ENCODE measurements at places on chromosomes 7 and 10.

DNA sequence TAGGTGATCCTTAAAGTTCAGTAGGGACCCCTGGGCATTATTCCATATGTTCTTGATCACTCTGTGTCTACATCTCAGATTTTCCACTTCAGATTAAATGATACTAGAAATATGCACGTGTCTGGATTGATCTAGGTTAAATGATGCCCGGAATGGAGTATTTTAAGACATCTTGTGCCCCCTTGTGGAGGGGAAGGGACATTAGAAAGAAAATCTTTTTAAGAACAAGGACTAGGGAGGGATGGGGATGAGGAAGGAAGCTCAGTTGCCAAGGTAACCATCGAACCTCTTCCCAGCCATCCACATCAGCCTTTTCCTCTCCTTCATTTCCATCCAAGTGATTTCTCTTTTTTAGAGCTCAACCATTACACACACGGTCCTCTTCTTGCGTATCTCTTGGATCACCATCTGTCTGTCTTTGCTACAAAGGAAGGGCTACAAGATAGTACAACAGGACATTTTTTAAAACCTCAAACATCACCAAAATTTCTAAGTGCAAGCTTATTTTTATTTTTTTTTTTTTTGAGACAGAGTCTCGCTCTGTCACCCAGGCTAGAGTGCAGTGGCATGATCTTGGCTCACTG, 40.5 kb downstream of the PRSS2 start:
- peak; percentile 7 for DNase-seq

- no peak for DNase-seq
Observed at GRCh38 chr7:17142831-17143541, 155.5 kb upstream of the AHR start.

- DNase-seq: no peak
Observed at GRCh38 chr7:2997014-2997413, 46.7 kb downstream of the CARD11 start.

DNA sequence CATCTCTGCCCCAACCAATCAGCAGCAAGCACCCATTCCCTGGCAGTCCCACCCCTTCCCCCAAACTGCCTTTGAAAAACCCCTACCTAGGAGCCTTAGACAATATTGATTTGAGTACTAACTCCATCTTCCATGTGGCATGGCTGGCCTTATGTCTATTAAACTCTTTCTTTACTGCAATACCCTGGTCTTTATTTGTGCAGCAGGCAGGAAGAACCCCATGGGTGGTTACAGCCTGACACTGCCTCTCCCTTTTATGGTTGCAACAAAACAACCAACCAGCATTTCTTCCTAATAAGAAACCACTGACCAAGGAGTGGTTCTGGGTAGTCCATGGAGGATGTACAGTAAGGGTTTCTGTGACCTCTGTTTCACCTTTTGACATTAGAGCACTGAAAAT, 418.1 kb downstream of the THSD7A start:
- no peak for DNase-seq

GRCh38 chr7:25584112-25584938, 356.0 kb upstream of the NPVF start:
- DNase-seq: no peak

DNA sequence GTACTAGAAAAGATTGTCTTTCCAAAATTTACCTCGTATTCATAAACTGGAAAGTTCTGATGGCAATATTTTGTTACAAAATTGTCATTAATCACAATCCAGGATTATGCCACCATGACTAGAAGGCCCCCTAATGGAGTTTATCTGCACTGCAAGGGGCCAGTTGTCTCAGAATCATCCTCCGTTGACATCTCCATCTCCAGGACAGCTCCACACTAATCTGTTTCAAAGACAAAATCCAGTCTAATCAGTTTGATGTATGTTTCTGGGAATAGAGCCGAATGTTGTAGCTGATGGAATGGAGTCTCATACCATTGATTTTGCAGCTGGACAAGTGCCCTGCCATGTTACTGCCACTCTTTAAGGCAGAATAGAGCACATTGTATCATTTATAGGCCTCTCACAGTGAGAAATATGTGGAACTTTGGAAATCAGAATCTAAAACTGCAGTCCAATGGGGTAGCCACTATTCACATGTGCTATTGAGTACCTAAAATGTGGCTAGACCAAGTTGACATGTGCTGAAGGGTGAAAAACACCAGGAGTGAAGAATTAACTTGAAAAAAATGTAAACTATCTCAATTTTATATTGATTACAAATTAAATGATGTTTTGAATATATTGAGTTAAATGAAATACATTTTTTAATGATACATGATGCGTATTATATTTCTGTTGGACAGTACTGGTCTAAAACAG, 38.3 kb upstream of the TOMM7 start:
- no peak for DNase-seq

GRCh38 chr7:24842029-24842428, 84.8 kb upstream of the GSDME start:
- no peak for DNase-seq

GRCh38 chr10:88138319-88138848, 275.0 kb downstream of the PTEN start:
- no peak for DNase-seq

GRCh38 chr10:62456611-62457101, 82.5 kb downstream of the ZNF365 start:
- peak; percentile 55 for DNase-seq

DNA sequence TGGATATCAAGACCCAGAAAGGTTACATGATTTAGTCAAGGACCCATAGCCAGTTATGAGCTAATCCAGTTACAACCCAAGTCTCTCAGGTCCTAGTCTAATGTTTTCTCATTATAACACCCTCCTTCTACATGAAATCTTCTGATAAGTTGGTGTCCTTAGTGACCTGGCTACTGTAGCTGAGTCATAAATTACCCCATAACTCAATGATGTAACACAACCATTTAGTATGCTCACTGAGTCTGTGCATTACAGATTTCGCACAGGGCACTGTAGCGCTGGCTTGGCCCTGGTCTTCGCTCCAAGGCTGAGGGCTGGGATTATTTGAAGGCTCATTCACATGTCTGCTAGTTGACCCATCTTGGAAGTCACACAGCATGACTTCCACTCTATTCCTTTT, 36.0 kb upstream of the GLCCI1 start:
- DNase-seq: no peak

DNA sequence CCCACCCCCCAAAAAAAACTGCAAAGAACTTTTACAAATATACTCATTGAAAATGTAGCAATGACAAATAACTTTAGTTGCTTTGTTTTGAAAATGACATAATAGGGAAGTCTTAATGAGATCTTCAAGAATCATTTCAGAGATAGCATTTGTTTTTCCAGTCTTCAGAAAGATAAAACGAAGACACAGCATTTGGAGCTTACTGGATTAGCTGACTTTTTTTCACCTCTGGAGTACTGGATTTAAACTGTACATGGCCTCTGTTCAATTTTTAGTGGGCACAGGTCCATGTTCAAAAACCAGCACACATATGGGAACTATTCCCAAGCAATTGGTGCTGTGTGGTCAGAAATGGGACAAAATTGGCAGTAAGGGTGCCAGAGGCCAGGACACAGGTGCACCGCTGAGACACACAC, 3.9 kb downstream of the RAB11FIP2 start:
- no peak for DNase-seq

DNA sequence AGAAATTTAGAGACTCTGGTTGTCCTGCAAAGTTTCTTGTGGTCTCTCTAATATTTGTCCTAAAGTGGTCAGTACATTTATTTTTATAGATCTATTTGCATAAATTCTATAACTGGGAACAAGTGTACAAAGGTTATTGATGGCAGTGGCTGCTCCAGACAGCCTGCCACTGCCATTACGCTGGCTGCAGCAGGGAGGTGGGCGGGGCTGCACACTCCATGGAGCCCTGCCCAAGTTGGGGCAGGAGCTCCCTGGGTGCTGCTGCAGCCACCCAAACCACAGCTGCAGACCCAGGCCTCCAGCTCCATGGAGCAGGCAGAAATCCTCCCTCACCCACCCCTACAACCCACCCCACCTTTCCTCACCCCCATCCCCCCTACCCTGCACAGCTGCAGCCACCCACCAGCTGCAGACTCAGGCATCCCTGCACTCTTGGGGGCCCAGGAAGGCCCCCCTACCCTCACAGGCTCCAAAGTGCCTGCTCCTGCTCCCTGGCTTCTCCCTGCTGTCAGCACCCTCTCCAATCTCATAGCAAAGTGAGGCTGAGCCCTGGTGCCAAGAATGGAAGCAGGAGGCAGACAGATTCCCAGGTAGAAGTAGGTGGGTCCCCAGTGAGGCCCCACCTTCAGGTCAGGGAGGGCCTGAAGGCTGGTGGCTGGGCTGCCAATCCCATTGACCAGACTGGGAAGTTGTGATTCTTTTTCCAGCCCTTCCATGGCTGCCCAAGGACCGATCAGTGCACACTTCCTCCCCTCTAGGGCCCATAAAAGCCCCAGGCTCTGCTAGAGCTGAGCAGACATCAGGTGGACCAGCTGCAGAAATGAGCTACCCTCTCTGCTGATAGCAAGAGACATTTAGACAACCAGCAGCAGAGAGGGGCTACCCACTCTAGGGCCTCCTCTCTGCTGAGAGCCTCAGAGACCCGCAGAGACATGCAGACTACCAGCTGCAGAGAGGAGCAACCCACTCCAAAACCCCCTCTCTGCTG, 4.8 kb upstream of the CYP3A43 start:
- DNase-seq: no peak

DNA sequence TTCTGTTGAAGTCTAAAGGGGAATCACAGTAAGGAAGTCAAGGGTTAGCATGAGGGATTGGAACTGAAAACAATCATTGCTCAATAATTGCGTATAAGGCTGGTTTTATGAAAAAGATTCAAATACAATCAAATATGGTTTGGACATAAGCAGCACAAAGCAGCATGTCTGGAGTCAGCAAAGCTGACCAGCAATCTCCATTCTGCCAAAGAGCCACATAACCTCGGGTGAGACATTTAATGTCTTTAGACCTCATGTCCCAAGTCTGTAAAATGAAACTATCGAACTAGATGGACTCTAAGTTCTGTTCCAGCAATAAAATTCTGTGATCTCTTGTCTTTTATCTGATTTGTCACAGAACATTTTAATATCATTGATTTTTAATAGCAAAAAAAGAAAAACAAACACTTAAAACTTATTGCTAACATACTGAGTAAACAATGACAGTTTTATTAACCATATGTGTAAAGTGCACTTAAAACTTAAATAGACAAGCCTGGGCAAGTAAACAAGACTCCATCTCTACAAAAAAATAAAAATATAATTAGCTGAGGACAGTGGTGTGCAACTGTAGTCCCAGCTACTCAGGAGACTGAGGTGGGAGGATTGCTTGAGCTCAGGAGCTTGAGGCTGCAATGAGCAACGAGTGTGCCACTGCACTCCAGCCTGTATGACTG, 217.0 kb downstream of the MAGI2 start:
- DNase-seq: no peak

- no peak for DNase-seq
Observed at GRCh38 chr10:24408365-24408764, 199.4 kb downstream of the KIAA1217 start.

DNA sequence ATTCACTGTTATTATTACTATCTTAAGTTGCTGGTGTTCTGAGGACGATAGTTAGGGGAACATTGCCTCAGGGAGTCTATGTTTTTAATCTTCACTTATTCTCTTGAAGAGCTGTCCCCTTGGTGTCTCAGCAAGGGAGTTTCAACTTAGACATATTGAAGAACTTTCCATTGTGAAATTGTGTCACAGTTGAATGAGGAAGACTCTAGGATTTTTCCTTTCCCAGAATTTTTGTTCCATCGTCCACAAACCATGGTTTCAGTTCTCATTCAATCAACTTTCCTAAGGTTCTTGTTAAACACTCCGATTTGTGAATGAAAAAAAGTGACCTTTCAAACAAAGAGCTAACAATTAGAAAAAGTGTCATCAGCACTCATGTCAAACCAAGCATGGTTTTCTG, 128.3 kb downstream of the GATA3 start:
- no peak for DNase-seq

GRCh38 chr7:157565981-157566630, 229.3 kb downstream of the DNAJB6 start:
- DNase-seq: no peak

GRCh38 chr10:36542493-36542892, 582.9 kb upstream of the ANKRD30A start:
- peak; percentile 40 for DNase-seq

DNA sequence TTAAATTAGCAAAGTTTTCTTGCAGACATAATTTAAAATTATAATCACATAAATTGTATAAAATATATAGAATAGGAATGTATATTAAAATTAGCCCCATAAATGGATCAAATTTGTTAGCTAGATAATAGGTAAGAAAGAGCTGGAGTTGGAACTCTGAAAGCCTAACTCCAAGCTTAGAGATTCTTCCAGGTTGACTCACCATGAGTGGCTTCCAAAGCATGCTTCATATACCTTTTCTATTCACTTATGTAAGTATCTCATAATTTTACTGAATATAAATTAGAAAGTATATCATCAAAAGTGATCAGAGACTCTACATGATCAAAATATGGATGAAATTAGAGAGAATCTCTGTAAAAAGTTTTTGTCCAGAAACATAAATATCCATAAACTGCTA, 320.7 kb upstream of the MAGI2 start:
- DNase-seq: no peak

DNA sequence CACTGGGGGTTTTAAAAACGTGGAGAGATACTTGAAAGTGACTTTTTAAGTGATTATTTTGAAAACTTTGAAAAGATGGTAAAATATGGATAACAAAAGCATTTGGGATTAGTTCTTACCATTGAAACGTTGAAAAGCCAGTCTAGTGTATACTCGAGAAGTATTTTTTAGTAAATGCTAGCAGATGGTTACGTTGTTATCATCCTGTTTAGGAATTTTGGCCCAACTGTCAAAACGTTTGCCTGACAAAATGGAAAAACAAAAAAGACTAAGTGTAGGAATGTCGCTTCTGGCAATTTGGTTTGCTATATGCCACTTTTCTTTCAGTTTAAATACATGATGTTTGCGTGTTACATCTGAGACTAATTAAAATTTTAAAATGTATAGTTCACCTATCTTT, 1.2 kb downstream of the RBM33 start:
- DNase-seq: no peak

DNA sequence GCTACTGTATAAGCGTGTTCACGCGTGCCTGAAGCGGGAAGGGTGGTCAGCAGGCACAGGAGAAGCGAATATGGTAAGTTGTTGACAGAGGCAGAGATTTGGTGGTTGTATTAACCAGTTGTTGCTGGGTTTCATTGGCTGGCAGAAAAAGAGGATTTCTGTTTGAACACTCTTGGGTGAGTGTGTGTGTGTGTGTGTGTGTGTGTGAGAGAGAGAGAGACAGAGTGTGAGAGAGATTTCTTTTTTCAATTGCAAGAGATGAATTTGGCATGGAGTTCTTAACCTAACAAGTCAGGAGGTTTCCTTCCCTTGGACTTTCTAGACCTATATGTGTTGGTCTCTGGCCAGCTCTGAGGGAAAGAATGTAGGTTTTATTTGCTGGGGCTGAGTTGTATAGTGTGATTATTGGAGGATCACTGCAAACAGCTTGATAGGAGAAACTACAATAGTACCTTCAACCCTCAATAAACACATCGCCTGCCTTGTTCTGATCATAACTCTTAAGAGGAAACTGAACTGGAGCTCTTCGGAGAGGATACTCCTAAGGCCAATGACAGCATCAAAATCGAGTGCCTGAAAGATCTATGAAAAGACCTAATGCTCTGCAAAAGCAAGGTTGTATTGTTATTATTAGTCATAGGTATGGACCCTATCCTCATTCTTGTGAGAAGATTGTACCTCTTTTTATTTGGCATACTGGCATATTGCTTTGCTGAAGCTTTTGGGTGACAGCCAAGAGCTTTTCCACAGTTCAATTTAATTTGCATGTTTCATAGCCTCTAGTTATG, 1.2 kb downstream of the MCU start:
- no peak for DNase-seq
